CD8-positive, alpha-beta memory T cell (primary cell): ENCODE measurements at places on chromosomes 2 and 18. TPM values are rescaled to one million over a fixed set of nuclear protein-coding genes. Genes with fewer than 3 reads are reported as not detected.

Gene VIL1
- total RNA-seq, result not detected

Gene NEB
- total RNA-seq, result 0.29 TPM

Gene CPO
- total RNA-seq, result 0.20 TPM

Gene POTEC
- not detected for total RNA-seq

Gene DPP10
- not detected for total RNA-seq

Gene CCL20
- 5.0 TPM for total RNA-seq

Gene CFAP65
- total RNA-seq, result not detected

Gene VWA3B
- total RNA-seq, result not detected

Gene POTEI
- total RNA-seq, result not detected

Gene TNS1
- total RNA-seq, result 1.8 TPM

Gene SLC11A1
- total RNA-seq, result 2.1 TPM

Gene TP53I3
- total RNA-seq, result 3.9 TPM

Gene IL18R1
- 17.9 TPM for total RNA-seq

Gene ANKRD23
- 3.9 TPM for total RNA-seq

Gene CTDP1
- total RNA-seq, result 38.0 TPM

Gene UGT1A8
- not detected for total RNA-seq

Gene AQP12A
- not detected for total RNA-seq

Gene TUBB8B
- not detected for total RNA-seq

Gene GULP1
- total RNA-seq, result not detected

Gene SMAD7
- total RNA-seq, result 23.3 TPM

Gene CYP1B1
- total RNA-seq, result 19.4 TPM

Gene HTR2B
- total RNA-seq, result not detected

Gene MAL
- total RNA-seq, result 27.3 TPM

Gene C2orf81
- total RNA-seq, result 2.7 TPM

Gene SERPINB12
- total RNA-seq, result not detected
